ENCODE measurements at places on chromosomes 4 and X.

- no peak for DNase-seq
Observed at GRCh38 chr4:176150356-176150682, 45.1 kb downstream of the SPATA4 start.

- no peak for DNase-seq
Observed at GRCh38 chrX:120306630-120307029, 4.6 kb downstream of the TMEM255A start.

- no peak for DNase-seq
Observed at GRCh38 chr4:139951021-139951420, 203.0 kb downstream of the MAML3 start.

- no peak for DNase-seq
Observed at GRCh38 chr4:830601-831482, 4.9 kb upstream of the CPLX1 start.

DNA sequence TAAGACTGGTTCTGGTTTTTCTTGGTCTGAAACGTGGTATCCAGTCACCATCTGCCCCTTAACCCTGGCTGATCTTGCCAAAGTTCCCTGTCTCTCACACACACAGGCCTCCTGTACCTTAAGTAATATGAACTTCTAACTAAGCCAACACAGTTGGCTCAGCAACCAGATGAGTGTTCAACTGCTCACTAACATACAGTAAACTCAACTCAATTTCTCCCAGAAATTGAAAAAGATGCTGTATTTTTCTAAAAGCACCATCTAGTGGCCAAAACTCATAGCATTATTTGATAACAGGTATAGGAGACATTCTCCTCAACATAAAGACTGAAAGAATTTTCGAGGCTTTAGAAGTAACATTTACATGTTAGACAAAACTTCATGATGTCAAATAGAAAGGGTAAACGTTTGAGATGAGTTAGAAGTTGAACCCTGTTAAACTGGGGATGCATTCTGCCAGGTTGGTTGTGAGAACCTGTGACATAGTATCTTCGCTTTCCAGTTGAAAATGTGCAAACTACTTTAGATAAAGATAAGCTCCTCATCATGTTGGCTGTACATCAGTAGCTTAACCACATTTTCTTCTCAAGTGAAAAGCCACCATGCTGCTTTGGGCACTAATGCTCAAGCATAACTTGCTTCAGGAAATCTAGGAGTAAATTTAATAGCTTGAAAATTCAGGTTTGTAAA, 31.2 kb downstream of the CCNI start:
- no peak for DNase-seq

DNA sequence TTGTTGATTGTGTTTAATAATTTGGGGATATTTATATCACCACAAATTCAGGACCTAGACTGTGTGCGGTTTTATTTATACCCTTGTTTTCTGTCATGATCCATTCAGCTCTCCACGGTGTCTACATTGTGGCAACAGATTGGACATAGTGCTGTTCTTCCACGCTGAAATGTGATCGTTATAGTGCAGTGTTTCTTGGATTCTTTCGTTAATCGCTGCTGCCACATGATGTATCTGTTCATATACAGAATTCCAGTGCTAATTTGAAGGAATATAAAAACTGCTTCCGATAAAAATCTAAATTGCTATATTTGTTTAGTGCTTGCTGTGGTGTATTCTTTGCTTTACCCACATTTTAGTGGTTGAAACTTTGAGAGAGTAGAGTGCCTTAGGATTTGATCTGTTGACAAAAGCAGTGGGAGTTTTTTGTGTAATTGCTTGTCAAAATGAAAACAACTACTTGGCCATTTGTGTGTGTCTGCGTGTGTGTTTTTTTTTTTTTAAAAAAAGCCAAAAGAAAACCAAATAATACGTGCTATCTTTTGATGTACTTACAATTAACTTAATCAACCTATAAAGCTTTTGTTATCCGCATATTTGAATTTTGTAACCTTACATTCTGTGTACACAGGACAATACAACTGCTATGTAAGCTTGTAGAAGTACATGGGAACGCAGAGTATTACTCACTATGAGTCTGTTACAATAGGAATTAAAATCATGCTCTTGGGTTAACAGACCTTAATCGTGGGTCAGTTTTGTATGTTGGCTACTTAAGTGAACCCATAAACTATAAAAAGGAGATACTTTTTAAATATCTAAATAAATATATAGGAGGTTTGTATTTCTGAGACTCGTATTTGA, 353.3 kb downstream of the ARHGAP24 start:
- no peak for DNase-seq

DNA sequence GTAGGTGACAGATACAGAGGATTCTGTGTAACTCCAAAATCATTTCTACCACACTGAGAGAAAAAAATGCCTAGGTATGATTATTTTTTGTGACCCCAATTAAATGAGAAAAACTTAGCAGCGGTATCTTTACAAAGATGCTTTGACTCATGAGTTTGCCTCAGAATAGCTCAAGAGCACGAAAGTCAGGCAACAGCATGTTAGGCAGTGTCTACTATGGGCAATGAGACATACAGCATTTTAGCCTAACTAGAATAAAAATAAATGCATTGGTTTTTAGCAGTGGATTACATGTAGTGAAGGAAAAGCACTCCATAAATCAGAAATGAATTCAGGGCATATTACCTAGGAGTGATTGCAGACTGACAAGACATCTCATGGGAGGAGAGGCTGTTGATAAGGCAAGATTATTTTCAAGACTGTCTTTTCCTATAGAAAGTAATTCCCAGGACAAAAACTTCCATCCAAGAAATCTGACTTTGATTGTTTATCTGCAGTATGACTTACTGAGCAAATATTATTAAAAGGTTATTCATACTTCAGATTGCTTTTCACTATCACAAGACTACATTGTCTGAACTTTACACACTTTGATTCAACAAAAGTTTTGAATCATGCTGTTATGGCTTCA, 3.6 kb downstream of the ANXA10 start:
- DNase-seq: no peak

GRCh38 chrX:66164931-66165330, 884 bp downstream of the HEPH start:
- no peak for DNase-seq

GRCh38 chr4:102402223-102402622, 56.9 kb upstream of the SLC39A8 start:
- no peak for DNase-seq

DNA sequence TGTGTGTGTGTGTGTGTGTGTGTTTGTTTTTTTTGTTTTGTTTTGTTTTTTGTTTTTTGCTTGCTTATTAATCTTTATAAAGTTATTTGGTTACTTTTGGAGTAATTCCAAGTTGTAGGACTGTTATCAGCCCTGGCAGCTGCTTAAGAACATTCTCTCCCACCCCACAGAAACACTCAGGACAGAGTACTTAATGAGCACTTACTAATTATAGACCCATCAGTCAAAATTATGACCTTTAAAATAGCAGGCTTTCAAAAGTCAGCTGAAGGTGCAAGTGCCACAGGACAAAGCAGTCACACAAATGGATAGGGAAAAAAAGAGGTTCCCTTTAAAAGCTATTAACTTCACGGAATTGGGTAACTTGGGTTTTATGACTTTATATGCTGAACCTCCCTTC, 69.0 kb downstream of the BEND2 start:
- no peak for DNase-seq

DNA sequence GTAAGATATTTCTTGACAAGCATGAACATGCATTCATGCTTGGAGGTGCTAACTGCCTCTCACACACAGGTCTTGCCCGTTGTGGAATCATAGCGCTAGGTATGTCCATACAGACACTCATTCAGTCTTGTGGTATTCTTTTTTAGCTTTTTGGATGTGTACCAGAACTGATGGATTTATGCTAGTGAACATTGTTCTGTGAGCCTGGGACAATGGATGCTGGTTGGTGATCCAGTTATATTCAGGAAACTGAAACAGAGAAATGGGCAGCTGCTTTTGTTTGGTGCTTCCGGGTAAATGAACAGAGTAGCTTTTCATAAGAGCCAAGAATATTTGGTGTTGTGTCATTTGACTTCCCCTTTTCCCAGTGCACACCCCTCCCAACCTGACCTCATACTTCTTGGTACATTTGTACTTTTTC, 78.9 kb upstream of the SLC4A4 start:
- DNase-seq: no peak

DNA sequence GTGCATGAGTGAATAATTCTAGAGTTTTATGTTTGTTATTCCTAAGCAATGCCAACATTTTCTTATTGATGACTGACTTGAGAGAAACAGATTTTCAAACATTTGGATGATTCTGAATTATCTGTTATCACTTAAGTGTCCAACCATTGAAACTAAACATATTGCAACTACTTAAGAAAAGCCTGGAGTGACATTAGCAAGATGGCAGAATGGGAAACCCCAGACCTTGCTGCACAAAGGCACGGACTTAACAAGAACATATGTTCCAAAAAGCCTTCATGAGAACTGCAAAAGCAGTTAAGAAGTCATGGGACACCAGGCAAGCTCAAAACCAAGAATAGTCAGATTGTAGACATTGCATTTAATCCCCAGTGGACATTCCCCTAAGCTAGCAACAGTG, 215.1 kb downstream of the DCHS2 start:
- no peak for DNase-seq

DNA sequence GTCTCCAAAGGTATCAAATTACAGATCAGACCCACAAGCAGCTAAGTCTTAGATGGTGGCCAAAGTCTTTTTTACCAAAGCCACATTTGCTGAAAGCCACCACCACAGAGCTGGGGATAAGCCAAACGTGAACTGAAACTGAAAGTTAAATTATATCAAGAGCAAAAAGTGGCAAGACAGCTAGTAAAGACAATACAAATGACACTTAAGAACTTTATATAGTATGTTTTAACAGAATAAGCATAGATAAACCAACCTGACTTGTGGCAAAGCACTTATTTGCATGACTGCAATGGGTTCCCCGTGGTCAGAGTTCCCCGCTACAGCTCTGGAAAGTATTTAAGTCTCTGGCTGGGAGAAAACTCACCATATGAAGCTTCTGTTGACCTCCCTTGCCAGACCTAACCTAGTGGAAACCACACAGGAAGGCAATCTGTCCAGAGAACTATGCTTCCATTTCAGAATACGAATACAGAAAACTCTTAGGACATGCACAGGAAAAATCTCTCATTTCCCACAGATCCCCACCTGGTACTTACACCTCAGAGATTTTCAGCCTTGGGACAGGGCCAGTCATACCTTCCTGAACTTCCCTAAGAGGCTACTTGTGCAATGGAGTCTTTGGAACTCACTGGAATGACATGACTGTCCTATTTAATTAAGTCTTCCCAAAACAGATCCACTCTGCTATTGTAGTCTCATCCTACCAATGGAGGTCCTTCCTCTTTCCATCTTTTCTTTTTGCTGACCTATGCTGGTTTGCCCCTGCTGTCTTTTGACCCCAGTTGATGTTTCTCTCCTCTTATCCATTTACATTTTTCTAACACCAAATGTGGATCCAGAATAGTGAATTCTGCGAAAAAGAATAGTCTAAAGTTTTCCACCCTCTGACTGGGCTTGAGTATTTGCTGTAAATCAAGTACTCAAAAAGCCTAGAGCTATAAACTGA, 225.1 kb downstream of the NR3C2 start:
- no peak for DNase-seq

DNA sequence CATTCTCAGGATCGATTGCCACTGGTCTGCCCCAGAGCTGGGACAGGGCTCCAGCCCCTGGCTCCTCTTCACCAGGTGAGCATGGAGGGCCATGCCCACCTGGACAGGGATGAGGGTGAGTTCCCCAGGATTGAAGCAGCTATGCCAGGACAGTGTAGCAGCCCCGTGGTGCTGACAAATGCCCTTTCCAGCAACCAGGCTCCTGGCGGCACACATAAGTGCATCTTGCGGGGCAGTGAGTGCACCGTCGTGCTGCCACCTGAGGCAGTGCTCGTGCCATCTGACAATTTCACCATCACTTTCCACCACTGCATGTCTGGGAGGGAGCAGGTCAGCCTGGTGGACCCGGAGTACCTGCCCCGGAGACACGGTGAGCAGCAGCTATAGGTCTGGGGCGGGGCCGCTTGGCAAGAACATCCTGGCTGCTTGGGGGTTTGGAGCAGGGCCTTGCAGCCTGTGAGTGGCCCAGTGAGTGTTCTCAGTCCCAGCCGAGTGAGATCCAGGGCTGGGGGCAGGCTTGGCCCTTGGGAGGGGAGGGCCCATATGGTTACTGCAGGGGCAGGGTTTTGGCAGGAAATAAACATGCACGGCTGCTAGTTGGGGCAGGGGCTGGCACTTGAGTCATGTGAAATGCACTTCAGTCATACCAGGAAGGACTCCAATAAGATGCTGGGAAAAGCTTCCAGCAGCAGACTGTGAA, 6.1 kb downstream of the IL9R start:
- no peak for DNase-seq

GRCh38 chr4:1474126-1475090, 68.2 kb upstream of the NKX1-1 start:
- no peak for DNase-seq

GRCh38 chr4:153114771-153115321, 89.4 kb upstream of the TRIM2 start:
- DNase-seq: no peak
